ENCODE measurements at places on chromosomes 12 and 14.

- no peak for DNase-seq
These were observed 28.2 kb downstream of the LTBP2 start for GRCh38 chr14:74583689-74584434.

- no peak for DNase-seq
These were observed 37.0 kb upstream of the CMKLR1 start for GRCh38 chr12:108375986-108376663.

- no peak for DNase-seq
These were observed 88.8 kb upstream of the GTF2A1 start for GRCh38 chr14:81309511-81309910.

- no peak for DNase-seq
These were observed 46.0 kb downstream of the DLK1 start for GRCh38 chr14:100772607-100773165.

DNA sequence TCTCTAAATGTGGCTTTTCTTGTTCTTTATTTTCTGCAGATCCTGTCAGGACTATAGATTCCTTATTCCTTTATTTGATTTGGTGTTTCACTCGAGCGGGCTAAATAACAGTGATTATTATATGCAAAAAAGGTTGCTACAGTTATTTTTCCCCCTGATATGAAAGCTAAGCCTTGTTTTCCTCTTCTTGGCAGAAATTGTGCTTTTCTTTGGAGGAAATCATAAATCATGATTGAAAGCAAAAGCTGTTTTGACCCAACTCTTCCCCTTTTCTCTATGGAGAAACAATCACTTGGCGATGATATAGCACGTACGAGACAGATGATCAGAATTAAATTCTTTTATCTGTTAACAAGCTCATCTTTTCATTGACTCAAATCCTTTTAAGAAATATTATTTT is 31.4 kb downstream of the PPFIBP1 start:
- no peak for DNase-seq

GRCh38 chr12:52166672-52167071 is 25.1 kb downstream of the KRT80 start:
- no peak for DNase-seq

GRCh38 chr12:78407722-78408121 is 456.9 kb upstream of the SYT1 start:
- no peak for DNase-seq

DNA sequence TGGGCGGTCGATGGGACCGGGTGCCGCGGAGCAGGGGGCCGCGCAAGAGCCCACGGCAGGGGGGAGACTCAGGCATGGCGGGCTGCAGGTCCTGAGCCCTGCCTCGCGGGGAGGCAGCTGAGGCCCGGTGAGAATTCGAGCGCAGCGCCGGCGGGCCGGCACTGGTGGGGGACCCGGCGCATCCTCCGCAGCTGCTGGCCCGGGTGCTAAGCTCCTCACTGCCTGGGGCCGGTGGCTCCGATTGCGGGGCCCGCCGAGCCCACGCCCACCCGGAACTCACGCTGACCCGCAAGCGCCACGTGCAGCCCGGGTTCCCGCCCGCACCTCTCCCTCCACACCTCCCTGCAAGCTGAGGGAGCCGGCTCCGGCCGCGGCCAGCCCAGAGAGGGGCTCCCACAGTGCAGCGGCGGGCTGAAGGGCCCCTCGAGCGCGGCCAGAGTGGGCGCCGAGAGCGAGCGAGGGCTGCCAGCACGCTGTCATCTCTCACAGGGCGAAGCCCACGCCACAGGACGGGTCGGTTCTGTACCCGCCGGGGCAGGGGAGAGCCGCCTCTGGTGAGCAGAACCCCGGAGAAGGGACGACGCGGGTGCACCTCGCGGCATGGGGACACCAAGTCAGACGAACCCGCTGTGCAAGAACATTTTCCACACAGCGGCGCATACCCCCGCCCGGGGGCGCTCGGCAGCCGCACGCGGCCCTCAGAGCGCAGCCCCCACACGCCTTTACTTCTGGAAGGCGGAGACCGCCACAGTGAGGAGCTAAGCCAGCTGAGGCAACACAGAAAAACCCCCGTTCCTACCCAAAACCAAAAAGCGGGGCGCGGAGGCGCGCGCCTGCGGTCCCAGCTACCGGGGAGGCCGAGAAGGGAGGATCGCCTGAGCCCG is 1.2 kb upstream of the SIVA1 start:
- DNase-seq: no peak

GRCh38 chr14:58865514-58866281 is 227.9 kb downstream of the DACT1 start:
- DNase-seq: no peak

DNA sequence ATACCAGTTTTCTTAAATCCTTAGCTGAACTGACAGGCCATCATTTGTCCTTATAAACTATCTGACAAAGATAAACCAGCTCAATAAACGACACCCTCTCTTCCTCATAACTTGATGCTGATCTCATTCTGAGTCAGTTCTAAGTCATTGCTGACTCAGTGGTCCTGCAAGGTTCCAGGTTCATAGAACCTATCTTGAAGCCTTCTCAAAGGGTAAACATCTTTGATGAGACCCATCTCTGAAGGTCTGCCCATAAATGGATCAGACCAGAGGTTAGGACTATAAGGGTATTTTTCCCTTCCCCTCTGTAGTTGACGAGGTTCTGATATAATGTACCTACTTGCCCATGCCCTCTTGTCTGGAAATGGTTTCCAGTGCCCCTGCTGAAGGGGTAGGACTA is 11.9 kb downstream of the NAA25 start:
- DNase-seq: no peak

GRCh38 chr14:60710494-60710893 is 13.7 kb downstream of the SIX4 start:
- DNase-seq: no peak

GRCh38 chr12:85237327-85237726 is 42.7 kb upstream of the ALX1 start:
- DNase-seq: no peak

DNA sequence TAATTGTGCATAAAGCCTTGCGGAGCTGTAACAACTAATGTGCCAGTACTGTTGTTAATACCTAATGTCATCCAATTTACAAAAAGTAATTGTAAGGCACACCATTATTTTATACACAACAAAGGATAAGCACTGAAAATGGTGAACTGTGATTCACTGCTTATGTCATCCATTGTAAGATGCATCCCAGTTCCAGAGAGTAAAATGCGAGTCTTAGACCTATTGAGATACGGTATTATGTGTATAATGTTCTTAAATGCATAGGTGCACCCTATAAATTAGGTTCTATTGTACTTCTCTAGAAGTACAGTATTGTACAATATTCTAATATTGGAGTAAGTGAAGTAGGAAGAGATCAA is 406 bp downstream of the PARP2 start:
- no peak for DNase-seq

- DNase-seq: no peak
These were observed 11.8 kb downstream of the ALG10B start for GRCh38 chr12:38328306-38328895.

DNA sequence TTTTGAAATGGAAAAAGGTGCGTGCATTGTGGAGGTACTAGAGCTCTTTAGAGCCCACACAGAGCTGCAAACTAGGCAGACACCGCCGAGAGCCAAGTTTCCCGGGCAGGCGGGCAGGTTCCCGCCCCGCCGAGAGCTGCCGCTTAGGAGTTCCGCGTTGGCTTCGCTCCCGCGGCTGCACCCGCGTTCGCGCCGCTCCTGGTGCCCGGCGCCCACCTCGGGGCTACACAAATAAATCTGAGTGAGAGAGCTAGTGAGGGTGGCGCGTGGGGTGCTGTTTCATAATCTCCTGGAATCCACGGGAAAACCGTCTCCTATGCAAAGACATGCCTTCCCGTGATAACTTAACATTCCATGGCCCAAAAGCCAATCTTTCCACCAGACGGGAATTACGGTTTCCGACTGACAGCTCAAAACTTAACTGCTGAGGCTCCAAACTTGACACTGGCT is 645 bp downstream of the KITLG start:
- DNase-seq: no peak

DNA sequence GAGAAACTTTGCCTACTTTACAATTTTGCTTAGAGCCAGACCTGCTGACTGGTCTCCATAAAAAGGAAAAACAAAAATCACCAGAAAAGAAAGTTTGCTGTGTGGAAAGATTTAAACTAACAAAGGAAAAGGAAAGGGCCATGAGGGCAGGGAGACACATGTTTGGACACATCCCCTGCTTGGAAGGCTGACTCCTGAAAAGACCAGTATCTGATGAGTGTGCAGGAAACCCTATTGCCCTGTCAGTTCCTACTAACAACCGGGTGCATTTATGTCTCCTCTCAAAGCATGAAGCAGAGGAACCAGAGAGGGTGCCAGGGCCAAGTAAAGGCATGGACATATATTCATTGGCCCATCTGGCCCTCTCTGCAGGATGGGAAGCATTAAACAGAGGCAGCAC is 7.0 kb upstream of the STAB2 start:
- no peak for DNase-seq

GRCh38 chr12:20120403-20120725 is 248.0 kb upstream of the PDE3A start:
- DNase-seq: no peak

GRCh38 chr12:123942238-123942653 is 30.4 kb downstream of the CCDC92 start:
- no peak for DNase-seq

- DNase-seq: no peak
These were observed 29.8 kb downstream of the OR10P1 start for GRCh38 chr12:55666508-55666907.

- no peak for DNase-seq
These were observed 1.8 kb downstream of the KIF26A start for GRCh38 chr14:104140213-104140462.

DNA sequence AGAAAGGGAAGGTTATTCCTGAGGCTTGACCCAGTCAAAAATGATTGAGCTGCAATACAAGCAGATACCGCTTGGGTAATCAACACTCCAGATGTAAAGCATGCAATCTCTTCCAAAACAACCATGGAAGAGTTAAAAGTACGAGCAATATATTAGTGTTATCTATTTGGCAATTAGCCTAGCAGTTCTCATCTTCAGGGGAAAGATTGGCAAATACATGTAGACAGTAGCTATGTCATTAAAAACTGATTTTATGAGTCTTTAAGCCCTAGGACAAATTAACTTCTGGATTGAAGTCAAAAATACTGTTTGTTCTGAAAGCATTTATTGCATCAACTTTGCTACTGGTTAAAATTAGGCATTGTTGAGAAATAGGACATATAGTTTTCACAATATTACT is 9.3 kb upstream of the GYS2 start:
- no peak for DNase-seq

DNA sequence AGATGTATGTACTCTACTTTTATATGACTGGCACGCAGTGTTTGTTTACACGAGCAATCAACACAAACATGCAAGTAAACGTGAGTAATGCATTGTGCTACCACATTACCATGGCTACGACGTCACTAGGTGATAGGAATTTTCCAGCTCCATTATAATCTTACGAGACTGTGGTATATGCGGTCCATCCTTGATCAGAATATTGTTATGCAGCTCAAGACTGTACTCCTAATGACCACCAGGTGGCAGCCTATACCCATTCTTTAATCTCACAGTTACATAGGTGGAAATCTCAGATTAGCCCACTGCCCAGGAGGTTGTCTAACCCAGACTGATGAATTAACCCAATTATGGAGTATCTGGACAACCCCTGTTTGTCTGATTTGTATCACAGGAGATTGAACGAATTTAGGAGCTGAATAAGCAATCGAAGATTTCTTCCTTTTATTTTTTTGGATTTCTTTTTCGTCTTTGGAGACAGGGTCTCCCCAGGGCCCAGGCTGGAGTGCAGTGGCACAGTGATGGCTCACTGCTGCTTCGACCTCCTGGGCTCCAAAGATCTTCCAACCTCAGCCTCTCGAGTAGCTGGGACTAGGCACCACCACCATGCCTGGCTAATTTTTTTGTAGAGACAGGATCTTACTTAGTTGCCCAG is 8.7 kb upstream of the TESPA1 start:
- DNase-seq: no peak

GRCh38 chr12:92718483-92718990 is 15.7 kb downstream of the PLEKHG7 start:
- DNase-seq: no peak

DNA sequence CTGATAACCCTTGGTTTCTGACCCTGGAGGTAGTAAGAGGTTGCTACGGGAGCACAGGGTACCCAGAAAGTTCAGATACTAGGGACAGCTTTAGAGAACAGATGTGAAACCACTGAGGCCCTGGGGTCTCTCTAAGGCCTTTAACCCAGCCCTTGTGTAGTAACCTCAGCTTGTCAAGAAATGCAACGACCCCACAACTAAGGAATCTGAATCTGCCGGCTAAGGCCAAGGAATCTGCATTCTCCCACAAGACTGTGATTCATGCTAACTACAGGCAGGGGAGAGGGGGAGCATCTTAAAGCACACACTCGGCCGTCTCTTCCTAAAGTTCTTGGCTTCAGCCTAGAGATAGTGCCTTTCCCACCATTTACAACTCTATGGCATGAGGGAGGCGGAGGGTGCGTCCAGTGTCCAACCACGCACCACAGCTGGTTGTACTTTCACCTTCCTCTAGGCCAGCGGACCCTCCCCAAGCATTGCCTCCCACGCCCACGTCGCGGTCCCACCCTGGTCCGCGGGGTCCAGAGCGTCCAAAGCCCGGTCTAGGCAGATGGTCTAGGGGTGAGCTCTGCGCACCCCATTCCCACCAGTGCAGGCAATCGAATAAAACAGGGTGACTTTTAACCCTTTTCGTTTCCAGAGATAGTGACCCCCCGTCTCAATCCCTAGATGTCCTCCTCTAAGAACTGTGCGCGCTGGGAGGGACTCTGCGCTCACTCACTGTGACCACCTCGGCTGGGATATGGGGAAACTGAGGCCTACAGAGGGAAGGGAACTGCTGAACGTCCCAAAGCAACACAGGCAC is 735 bp upstream of the VASH1 start:
- no peak for DNase-seq

DNA sequence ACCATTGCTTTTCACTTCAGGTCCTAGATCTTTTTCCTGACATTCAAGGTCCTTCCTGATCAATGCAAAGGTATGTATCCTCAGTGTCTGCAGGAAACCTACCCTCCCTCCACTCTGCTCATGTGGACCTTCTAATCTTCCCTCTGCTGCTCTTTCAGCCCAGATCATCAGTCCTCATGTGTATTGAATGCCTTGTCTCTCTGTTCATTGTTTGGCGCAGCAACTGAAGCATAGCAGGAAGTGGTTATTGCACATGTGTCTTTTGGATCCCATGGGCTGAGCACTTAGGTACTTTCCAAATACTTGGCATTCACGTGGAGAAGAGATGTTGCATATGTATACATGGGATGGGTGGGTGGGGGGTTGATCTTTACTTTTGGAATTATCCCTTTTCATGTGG is 4.3 kb upstream of the NIN start:
- DNase-seq: no peak

- DNase-seq: peak; percentile 46
These were observed at the start of gene NELL2 for GRCh38 chr12:44875954-44876543. Gene NELL2 (minus strand): TSS chr12:44876315. CDS start chr12:44875869, 446 bp downstream.

- DNase-seq: no peak
These were observed 6.0 kb downstream of the CLMN start for GRCh38 chr14:95313707-95314106.

GRCh38 chr12:64225626-64226025 is 3.5 kb upstream of the KICS2 start:
- no peak for DNase-seq

DNA sequence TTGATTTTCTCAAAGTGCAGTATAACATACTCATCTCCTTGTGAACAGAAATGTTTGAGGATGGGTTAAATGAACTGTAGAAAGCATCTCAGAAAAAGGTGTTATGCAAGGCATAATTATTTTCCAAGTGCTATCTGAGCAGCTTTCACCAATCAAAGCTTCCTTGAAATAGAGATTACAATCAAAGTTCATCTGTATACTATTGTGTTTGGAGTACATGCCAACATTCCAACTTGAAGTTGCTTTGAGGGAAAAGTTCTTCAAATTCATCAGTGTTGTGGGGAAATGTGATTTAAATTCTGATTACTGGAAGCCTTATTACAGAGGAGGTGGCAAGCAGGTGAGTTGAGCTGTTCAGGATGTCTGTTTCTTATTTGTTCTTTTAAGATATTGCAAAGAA is 68.2 kb downstream of the TMTC2 start:
- DNase-seq: no peak
